ENCODE measurements at places on chromosomes 7 and 10. TPM values are rescaled to one million over a fixed set of nuclear protein-coding genes. Genes with fewer than 3 reads are reported as not detected.

Gene SLC26A3
- 2.0 TPM for total RNA-seq

Gene CHST3
- 12.9 TPM for total RNA-seq

Gene MYH16
- total RNA-seq, result not detected

Gene PLAU
- 0.93 TPM for total RNA-seq

Gene GOT1
- 26.9 TPM for total RNA-seq

Gene RSPH10B
- 1.5 TPM for total RNA-seq

Gene PON3
- total RNA-seq, result not detected

DNA sequence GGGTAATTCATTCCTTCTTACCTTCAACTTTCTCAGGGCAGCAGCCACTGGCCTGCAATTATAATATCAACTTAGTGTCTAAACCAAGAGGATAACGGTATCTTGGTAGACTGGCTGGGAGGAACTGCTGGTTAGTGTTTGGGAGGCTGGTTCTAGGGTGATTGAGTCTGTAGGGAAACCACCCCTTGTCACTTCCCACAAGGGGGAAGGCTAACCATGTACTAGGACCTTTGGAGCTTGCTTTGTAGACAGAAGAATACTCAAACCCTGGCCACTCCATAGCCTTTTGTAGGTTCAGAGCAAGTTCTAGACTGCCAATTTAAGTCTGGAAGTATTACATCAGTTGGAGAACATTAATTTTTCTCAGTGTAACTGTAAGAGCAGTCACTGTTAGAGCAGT, 51.3 kb downstream of the NHLRC2 start:
- no peak overlapping the region for H3K27ac ChIP-seq
- H3K36me3 ChIP-seq, result peaks cover 29% of the 10 kb centered on the region
- H3K27me3 ChIP-seq, result no peaks in the 10 kb centered on the region
- DNase-seq, result no peak
- no peak overlapping the region for H3K4me3 ChIP-seq
- peaks cover 2% of the 10 kb centered on the region for H3K4me1 ChIP-seq

- no peaks in the 10 kb centered on the region for H3K36me3 ChIP-seq
- peaks cover 38% of the 10 kb centered on the region for H3K4me1 ChIP-seq
- H3K27ac ChIP-seq, result peak overlapping the region; percentile 89
- H3K27me3 ChIP-seq, result no peaks in the 10 kb centered on the region
Observed at GRCh38 chr10:119316729-119317097, 109.3 kb downstream of the GRK5 start.

- peaks cover 19% of the 10 kb centered on the region for H3K36me3 ChIP-seq
- H3K27ac ChIP-seq, result no peak overlapping the region
- H3K4me1 ChIP-seq, result peaks cover 7% of the 10 kb centered on the region
- no peak overlapping the region for H3K4me3 ChIP-seq
Observed at GRCh38 chr7:151351027-151351426, 9.4 kb downstream of the NUB1 start.

DNA sequence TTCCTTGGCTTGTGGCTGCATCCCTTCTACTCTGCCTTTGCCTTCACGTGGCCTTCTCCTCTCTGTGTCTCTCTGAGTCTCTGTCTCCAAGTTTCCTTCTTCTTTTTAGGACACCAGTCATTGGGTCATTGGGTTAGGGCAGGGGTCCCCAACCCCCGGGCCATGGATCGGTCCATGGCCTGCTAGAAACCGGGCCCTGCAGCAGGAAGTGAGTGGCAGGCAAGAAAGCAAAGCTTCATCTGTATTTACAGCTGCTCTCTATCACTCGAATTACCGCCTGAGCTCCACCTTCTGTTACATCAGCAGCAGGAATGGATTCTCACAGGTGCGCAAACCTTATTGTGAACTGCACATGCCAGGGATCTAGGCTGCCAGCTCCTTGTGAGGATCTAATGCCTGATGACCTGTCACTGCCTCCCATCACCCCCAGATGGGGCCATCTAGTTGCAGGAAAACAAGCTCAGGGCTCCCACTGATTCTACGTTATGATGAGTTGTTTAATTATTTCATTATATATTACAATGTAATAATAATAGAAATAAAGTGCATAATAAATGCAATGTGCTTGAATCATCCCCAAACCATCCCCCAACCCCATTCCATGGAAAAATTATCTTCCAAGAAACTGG, 47.9 kb upstream of the DOCK1 start:
- DNase-seq, result no peak
- peaks cover 17% of the 10 kb centered on the region for H3K27me3 ChIP-seq
- no peak overlapping the region for H3K4me3 ChIP-seq
- H3K4me1 ChIP-seq, result no peaks in the 10 kb centered on the region

GRCh38 chr10:132443605-132443982, 46.6 kb downstream of the PWWP2B start:
- H3K27ac ChIP-seq, result no peak overlapping the region
- DNase-seq, result no peak
- H3K27me3 ChIP-seq, result no peaks in the 10 kb centered on the region
- no peak overlapping the region for H3K4me3 ChIP-seq

DNA sequence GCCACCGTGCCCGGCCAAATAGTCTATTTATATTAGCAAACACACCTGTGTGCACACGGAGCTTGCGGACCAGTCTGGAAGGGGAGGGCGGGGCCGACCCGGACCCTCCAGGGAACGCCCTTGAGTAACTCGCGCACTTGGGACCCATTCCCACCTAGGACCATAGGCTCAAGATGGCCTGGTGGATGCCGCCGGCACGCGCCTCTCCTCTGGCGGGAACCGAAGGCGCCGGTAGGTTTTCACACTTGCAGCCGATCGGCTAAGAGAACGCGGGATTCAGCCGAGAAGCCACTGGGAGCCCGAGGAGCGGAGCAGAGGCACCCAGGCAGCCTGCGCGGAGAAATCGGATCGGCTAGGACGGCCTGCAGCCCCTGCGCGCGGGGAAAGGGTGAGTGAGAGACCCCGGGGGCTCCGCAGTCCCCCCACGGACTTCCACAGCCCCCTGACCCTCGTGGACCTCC, 18.9 kb downstream of the IFT22 start:
- H3K27me3 ChIP-seq, result peaks cover 52% of the 10 kb centered on the region
- DNase-seq, result no peak
- peak overlapping the region; percentile 56 for H3K4me3 ChIP-seq
- no peak overlapping the region for H3K27ac ChIP-seq

GRCh38 chr10:117162093-117163060, 24.3 kb upstream of the VAX1 start:
- no peak overlapping the region for H3K27ac ChIP-seq
- peaks cover 93% of the 10 kb centered on the region for H3K27me3 ChIP-seq
- no peak for DNase-seq
- H3K36me3 ChIP-seq, result no peaks in the 10 kb centered on the region

DNA sequence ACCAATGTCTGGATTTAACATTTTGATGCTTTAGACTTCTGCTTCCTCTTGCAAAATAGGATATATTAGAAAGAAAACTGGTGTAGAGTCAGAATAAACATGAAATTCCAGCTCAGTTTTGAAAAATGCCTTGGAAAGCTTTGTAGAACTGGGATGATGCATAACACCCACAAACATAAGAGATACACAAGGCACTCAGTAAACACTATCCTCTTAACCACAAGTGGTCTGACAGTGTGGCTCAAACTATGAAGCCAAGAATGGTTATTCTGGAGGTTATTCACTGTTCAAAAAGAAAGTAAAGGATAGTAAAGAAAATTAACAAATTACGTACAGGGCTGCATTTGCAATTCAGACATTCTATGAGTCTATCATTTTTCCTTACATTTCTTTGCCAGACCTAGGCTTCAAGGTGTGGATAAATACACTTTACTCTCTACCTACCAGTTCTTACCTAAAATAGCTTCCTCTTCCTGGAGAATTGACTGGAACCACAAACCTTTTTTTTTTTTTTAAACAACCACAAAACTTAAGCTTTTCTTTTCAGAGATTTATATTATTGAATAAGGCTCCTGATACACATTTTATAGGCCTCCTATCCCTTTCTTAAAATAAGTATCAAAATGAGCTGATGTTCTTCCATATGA, 9.0 kb upstream of the RSBN1L start:
- H3K36me3 ChIP-seq, result peaks cover 22% of the 10 kb centered on the region
- H3K27ac ChIP-seq, result peak overlapping the region; percentile 83
- no peaks in the 10 kb centered on the region for H3K27me3 ChIP-seq
- H3K4me1 ChIP-seq, result peaks cover 34% of the 10 kb centered on the region
- H3K4me3 ChIP-seq, result no peak overlapping the region

DNA sequence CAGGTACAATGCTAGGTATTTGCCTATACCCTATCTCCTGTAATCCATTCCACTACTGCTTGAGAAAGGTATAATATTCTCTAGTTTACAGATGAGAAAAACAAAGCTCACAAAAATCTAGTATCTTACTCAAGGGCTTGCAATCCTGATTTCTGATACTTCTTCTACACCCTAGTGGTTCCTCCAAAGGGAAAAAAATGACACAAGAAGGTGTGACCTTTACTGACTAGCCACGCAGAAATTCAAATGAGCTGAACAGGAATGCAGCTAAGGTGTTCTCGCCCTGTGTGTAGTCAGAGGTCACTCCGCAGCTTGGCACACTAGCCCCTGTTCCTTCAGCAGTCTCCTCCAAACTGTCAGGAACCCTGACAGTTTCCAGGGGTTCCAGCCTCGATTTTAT, 59.5 kb upstream of the TM9SF3 start:
- H3K36me3 ChIP-seq, result peaks cover 36% of the 10 kb centered on the region
- H3K27ac ChIP-seq, result peak overlapping the region; percentile 42
- peaks cover 1% of the 10 kb centered on the region for H3K4me1 ChIP-seq
- H3K4me3 ChIP-seq, result no peak overlapping the region

GRCh38 chr10:86103391-86104101, 263.0 kb downstream of the GRID1 start:
- H3K4me1 ChIP-seq, result peaks cover 4% of the 10 kb centered on the region
- H3K4me3 ChIP-seq, result no peak overlapping the region
- peaks cover 11% of the 10 kb centered on the region for H3K27me3 ChIP-seq
- DNase-seq, result no peak
- H3K27ac ChIP-seq, result no peak overlapping the region
- no peaks in the 10 kb centered on the region for H3K36me3 ChIP-seq

DNA sequence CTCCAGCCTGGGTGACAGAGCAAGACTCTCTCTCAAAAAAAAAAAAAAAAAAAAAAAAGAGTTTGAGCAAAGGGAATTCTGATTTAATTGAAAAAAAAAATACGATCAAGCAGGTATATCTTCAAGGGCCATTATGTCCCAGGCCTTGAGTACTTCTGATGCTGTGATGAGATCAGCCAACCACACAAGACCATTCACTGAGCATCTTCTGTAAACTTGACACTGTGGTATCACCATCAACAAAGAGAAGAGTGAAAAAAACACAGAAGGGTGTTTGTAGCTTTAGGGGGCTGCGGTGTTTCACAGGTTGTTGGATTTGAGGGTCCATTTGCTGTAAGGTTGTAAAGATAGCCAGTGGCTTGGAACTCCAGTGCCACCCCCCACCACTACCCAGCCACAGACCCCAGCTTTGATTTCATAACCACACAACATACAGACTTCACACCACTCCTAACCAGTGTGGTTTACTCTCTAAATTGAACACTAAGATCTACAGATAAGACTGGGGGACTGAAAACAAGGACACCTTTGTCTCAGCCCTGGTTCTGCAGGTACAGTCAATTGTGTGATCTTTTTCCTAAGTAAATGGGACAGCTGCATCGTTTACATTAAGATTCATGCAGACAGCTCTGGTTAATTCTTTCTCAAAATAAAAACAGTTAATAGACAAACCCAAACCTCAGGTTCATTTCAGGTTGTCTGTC, 66.4 kb downstream of the CDC123 start:
- H3K4me1 ChIP-seq, result peaks cover 10% of the 10 kb centered on the region
- DNase-seq, result no peak
- no peak overlapping the region for H3K4me3 ChIP-seq
- no peaks in the 10 kb centered on the region for H3K27me3 ChIP-seq
- H3K36me3 ChIP-seq, result peaks cover 3% of the 10 kb centered on the region

DNA sequence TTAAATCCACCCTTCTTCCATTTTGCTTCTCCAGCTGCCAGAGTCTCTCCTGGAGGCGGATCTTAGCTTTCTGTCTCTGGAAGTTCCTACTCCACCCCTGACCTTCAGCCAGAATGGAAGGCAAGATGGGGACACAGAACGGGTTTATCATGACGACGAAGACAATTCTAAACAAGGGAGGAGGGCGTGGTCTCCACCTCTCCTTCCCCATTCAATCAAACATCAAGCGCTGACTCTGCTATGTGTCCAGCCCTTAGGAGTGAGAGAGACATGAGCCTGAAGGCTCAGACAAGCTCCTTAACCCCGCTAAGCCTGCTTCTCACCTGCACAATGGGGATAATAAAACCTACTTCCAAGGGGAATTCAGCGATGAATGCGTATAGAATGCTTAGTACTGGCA, 3.1 kb downstream of the CYP17A1 start:
- H3K36me3 ChIP-seq, result peaks cover 2% of the 10 kb centered on the region
- H3K4me3 ChIP-seq, result no peak overlapping the region
- no peak overlapping the region for H3K27ac ChIP-seq
- DNase-seq, result no peak

DNA sequence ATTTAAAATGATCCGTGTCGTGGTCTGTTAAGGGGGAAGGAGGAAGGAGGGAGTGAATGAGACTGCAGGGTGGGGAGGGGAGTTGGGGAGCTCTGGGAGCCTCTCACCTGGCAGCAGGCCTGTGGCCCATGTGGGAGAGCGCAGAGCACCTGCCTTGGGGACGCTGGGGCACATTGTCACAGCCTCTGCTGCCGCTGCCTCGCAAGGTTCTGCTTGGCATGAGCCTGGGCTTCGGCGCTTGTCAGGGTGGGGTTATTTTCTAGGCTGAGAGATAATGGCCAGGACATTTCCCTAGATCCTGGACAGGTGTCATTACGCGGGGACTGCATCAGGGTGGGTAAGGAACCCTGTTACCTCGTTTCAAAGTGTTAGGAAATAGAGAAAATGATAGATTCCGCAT, 2.2 kb upstream of the SUN1 start:
- H3K27me3 ChIP-seq, result no peaks in the 10 kb centered on the region
- peaks cover 17% of the 10 kb centered on the region for H3K4me1 ChIP-seq
- H3K4me3 ChIP-seq, result no peak overlapping the region

DNA sequence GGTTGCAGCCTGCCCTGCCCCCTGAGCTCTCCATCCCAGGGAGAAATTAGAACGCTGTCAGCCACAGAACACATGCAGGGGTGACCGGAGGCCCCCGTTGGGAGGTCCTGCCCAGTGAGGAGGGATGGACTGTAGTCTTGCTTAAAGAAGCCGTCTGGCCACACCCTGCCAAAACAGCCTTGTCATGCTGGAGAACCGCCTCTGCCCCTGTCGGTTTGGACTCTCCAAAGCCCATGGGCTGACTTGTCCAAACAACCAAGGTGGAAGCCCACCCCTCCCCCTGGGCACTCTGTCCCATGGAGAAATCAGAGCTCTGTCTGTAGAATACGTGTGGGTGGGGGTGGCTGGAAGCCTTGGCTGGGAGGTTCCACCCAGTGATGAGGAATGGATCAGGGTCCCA, 12.7 kb upstream of the TBATA start:
- H3K27me3 ChIP-seq, result peaks cover 12% of the 10 kb centered on the region
- H3K4me1 ChIP-seq, result no peaks in the 10 kb centered on the region
- no peak overlapping the region for H3K4me3 ChIP-seq
- H3K27ac ChIP-seq, result no peak overlapping the region
- peaks cover 5% of the 10 kb centered on the region for H3K36me3 ChIP-seq

Data from progenitor cell of endocrine pancreas (in vitro differentiated cells).